ENCODE measurements at places on chromosomes 7 and 10.

DNA sequence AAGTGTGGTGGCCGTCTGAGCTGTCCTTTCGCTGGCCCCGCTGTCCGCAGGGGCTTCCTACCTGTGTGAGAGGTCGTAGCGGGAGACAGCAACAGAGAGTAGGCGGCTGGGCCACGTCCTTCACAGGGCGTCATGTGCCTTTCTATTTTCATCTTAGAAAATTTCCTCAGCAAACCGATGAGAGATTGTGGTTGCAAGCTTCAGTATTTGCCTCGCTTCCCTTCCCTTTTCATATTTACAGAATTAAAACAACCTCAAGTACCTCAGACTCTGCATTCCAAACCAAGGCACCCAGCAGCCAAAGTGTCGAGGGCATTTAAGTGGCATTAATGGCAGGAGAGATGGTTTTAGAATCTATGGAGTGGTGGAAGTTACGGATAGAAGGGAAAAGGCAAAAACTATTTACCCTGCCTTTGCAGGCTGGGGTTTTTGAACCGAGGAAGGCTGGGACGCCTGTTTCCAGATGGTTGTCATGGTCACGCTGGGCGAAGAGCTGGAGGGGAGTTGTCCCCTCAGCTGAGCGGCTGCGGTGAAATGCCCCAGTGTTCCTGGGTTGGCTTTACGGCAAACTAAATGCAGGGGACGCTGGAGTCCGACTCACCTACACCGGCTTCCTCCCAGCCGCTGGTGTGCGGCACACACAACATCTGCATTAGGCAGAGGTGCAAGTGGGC, 41.9 kb downstream of the WIPI2 start:
- no peak for DNase-seq

- no peak for DNase-seq
Measured at GRCh38 chr7:33073243-33073642, 10.7 kb upstream of the NT5C3A start.

- DNase-seq = no peak
Measured at GRCh38 chr10:33459602-33460001, 125.1 kb upstream of the NRP1 start.

- no peak for DNase-seq
Measured at GRCh38 chr7:40248681-40249080, 113.9 kb downstream of the SUGCT start.

GRCh38 chr7:73881352-73882046, 20.5 kb downstream of the TMEM270 start:
- DNase-seq = no peak
